ENCODE measurements at places on chromosomes 4 and X.

DNA sequence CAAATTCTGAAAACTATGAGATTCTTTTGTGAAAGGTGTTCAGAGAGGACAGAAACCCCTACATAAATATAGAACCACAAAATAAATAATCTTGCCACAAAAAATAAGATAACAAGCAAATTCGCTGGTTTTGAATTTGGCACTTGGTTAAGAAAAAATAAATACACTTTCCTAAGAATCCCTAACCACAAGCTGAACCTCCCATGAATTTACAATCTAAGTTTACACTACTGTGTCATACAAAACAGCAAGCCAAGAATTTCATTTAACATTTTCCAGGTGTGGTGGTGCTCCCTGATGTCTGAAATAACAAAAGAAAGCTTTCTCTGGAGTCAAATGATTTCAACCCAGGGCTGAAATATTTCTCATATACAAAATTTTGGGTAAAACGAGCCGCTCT, 121.0 kb downstream of the KCNIP4 start:
- H3K4me3 ChIP-seq: no peak overlapping the region
- no peaks in the 10 kb centered on the region for H3K36me3 ChIP-seq
- no peak overlapping the region for H3K27ac ChIP-seq
- no peaks in the 10 kb centered on the region for H3K4me1 ChIP-seq

- DNase-seq: no peak
- H3K4me3 ChIP-seq: no peak overlapping the region
- no peaks in the 10 kb centered on the region for H3K27me3 ChIP-seq
- no peak overlapping the region for H3K27ac ChIP-seq
Observed at GRCh38 chr4:14434483-14434882, 567.8 kb upstream of the CPEB2 start.

GRCh38 chr4:184751585-184751956, 17.7 kb upstream of the CENPU start:
- H3K27ac ChIP-seq: peak overlapping the region; percentile 70
- H3K4me1 ChIP-seq: peaks cover 53% of the 10 kb centered on the region
- no peaks in the 10 kb centered on the region for H3K27me3 ChIP-seq
- H3K4me3 ChIP-seq: no peak overlapping the region
- peaks cover 49% of the 10 kb centered on the region for H3K36me3 ChIP-seq
- no peak for DNase-seq

DNA sequence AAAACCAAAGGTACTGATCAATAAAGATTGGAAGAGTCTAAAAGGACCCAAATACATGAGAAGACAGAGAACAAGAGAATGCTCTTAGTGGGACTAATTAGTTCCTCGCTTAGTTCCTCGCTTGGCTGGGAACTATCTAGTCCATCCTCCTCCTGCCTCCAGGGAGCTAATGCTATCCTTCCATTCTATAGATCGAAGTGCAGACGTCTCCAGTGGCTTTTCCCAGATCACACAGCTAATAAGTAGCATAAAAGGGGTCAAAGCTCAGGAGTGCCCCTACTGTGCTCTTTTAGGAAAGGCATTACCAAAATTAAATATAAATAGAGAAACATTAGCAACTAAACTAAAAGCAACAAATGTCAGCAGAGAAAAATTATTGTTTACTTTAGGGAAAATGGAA, 42.3 kb upstream of the PPARGC1A start:
- no peaks in the 10 kb centered on the region for H3K27me3 ChIP-seq
- H3K27ac ChIP-seq: no peak overlapping the region
- no peaks in the 10 kb centered on the region for H3K4me1 ChIP-seq

DNA sequence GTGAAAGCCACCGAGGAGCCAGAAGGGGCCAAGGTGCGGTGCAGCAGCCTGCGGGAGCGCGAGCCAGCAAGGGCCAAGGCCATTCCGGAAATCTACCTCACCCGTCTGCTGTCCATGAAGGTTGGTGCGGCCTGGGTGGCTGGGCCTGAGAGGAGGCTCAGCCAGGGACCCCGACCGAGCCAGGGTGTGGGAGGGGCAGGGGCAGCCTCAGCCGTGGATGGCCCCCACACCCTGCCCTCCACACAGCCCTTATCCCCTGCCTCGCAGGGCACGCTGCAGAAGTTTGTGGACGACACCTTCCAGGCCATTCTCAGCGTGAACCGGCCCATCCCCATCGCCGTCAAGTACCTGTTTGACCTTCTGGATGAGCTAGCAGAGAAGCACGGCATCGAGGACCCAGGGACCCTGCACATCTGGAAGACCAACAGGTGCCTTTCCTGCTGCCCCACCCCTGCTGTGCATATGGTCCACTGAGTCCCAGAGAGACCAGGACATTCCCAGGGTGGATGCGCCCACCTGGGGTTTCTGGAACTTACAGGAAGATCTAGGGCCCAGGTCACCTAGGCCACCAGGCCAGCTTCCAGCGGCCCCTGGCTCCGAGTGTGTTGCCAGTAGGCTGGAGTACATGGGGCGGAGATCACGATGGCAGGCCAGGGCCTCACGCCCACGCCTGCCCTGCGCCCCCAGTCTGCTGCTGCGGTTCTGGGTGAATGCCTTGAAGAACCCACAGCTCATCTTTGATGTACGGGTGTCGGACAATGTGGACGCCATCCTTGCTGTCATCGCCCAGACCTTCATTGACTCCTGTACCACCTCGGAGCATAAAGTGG, 3.4 kb upstream of the SRPK3 start:
- H3K36me3 ChIP-seq: peaks cover 2% of the 10 kb centered on the region
- no peak for DNase-seq
- H3K27me3 ChIP-seq: peaks cover 9% of the 10 kb centered on the region
- no peak overlapping the region for H3K4me3 ChIP-seq
- no peak overlapping the region for H3K27ac ChIP-seq

DNA sequence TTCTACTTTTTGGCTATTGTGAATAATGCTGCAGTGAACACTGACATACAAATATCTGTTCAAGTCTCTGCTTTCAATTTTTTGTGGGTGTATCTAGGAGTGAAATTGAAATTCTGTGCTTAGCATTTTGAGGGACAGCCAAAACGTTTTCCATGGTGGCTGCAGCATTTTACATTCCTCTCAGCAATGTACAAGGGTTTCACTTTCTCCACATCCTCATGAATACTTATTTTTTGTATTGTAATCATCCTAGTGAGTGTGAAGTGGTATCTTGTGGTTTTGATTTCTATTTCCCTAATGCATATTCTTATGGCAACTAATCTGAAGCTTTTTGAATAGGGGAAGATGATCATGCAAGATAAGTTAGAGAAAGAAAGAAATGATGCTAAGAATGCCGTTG, 40.3 kb downstream of the HSPA4L start:
- no peak overlapping the region for H3K4me3 ChIP-seq
- no peak overlapping the region for H3K27ac ChIP-seq
- no peaks in the 10 kb centered on the region for H3K36me3 ChIP-seq
- no peaks in the 10 kb centered on the region for H3K27me3 ChIP-seq

DNA sequence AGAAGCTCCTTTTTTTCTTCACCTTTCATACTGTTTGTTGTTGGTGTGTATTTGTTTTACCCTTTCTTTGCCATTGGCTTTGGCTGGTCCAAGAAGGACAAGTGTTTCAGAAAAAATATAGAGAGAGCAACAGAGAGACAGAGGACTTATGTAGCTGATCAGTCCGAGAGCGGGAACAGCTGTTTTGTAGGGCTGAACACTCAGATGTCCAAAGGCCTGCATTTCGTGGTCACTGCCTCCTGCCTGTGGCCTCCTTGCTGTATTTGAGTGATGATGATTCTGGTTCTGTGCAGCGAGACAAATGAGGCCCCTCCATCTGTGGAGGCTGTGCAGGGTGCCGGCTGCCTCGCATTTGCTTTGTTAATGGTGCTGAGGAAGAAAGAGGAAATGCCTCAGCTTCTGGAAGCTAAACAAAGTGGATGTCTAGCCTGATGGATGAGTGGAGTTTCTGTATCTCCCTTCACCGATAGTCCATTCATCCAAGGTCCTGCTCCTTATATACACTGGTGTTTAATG, 19.8 kb upstream of the STOX2 start:
- no peaks in the 10 kb centered on the region for H3K4me1 ChIP-seq
- no peak for DNase-seq
- no peak overlapping the region for H3K27ac ChIP-seq
- no peak overlapping the region for H3K4me3 ChIP-seq
- H3K27me3 ChIP-seq: peaks cover 5% of the 10 kb centered on the region
